Smooth muscle cell of the coronary artery (primary cell): ENCODE measurements at places on chromosomes 2 and 18. TPM values are rescaled to one million over a fixed set of nuclear protein-coding genes. Genes with fewer than 3 reads are reported as not detected.

DPYSL5 gene
- total RNA-seq: not detected in 2 replicates

PRSS56 gene
- not detected in 2 replicates for total RNA-seq

TOGARAM2 gene
- total RNA-seq: 0.23 TPM in 1 of 2 replicates, not detected in the other

SERPINB12 gene
- total RNA-seq: not detected in 2 replicates

CFAP65 gene
- total RNA-seq: not detected in 2 replicates

KYNU gene
- under 0.01 and 1.3 TPM in 2 replicates for total RNA-seq

PCBP1 gene
- 21.3 and 26.5 TPM in 2 replicates for total RNA-seq

FNDC4 gene
- 15.9 and 31.8 TPM in 2 replicates for total RNA-seq

LHCGR gene
- not detected in 2 replicates for total RNA-seq

IL1B gene
- 0.82 and 60.4 TPM in 2 replicates for total RNA-seq

SFT2D3 gene
- total RNA-seq: 1.6 and 4.2 TPM in 2 replicates

CRYGD gene
- not detected in 2 replicates for total RNA-seq

CD207 gene
- not detected in 2 replicates for total RNA-seq
